ENCODE measurements at places on chromosomes 13 and 19.
A peak's percentile ranks its signal among the peaks of the same experiment; 100 is the strongest.

DNA sequence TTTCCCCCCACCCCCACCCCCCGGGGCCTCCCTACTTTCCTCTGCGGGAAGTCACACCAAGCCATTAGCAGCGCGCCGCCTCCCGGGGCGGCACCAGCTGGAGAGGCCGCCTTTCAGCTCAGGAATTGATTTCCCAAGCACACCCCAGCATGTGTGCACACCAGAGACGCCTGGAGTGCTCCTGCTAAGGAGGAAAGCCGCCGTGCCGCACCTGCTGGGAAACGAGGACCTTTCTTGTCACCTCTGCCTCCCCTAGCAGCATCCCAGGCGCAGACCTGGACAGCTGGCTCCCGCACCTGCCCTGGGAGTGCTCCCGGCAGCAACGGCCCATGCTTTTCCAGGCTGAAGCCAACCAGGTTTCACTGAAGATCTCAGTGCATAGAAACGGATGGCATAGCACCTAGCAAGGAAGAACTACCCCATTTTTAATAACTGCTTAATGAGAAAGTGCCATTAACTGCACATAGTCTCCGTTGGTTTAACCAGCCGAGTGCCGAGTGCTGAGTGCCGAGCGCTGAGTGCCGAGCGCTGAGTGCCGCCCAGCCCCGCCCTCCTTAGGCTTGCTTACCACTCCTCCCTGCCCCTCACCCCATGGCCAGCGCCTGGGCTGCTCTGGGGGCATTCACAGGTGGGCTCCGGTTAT lies 165.0 kb downstream of the USP12 start:
- DNase-seq, result peak; percentile 59

DNA sequence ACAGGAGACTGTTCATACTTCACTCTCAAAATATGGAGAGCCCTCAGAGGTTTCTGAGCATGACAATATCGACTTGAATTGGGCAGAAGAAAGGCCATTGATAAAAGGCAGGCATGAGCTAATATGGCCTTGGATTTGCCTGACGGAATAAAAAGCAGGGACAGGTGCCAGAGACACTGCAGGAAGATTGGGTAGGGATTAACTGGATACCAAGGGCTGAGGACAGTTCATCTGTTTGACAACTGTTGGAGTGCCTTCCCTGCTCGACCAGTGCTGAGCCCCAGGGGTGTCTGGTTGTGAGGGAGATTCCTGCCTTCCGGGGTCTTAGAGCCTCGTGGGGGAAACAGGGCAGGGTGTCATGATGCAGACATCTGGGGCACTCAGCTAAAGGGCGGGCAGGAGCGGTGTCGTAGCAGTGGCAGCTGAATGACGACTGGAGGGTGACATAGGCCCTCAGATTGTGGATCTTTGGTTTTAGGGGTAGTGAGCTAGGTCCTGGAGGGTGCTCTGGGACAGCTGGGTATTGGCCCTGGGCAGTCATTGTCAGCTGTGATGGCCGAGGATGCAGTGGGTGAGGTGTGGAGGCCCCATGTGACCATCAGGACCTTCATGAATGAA lies 12.3 kb downstream of the GATAD2A start:
- no peak for DNase-seq

DNA sequence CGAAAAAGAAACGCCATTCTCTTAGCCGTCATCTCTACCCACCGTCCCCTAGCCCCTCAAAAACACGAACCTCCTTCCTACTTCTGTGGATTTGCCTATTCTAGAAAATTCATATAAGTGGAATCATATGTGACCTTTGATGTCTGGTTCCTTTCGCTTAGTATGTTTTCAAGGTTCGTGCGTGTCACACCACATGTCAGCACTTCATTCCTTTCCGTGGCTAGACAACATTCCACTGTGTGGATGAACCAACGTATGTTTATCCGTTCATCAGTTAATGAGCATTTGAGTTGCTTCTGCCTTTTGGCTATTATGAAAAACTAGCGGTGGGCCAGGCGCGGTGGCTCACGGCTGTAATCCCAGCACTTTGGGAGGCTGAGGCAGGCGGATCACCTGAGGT lies 14.0 kb upstream of the PPP1R12C start:
- no peak for DNase-seq

GRCh38 chr13:112771877-112772538 lies 82.2 kb downstream of the ATP11A start:
- no peak for DNase-seq

- no peak for DNase-seq
Measured at GRCh38 chr13:41588899-41589298, 131.5 kb downstream of the RGCC start.

DNA sequence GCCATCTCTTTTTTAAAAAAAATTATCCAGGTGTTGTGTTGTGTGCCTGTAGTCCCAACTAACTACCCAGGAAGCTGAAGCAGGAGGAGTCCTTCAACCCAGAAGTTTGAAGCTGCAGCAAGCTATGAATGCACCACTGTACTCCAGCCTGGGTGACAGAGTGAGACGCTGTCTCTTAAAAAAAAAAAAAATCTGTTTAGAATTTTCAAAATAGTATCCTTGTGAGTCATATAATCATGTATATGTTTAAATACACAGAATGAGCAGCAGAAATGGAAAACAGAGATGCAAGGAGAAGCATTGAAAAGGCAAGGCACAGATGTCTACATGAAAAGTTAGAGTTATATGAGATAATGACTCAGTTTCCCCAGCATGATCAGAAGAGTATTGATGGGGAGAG lies 31.2 kb downstream of the SYDE1 start:
- DNase-seq, result no peak

DNA sequence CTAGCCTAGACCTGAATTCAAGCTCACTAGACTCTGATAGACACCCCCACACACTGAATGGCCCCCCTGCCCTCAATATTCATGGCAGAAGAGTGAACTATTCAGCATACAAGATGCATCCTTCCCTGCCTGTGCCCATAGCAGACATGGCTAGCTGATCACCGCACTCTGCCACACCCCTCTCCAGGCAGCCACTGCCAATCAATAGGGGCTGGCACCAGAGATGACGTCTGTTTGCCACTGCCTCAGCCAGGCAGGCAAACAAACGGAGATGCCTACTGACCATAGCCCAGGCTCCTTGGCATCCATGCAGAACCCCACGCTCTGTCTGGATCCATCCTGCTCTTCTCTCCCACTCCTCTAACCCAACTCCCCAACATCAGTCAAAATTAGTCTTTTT lies 13.8 kb upstream of the NPAS1 start:
- no peak for DNase-seq

DNA sequence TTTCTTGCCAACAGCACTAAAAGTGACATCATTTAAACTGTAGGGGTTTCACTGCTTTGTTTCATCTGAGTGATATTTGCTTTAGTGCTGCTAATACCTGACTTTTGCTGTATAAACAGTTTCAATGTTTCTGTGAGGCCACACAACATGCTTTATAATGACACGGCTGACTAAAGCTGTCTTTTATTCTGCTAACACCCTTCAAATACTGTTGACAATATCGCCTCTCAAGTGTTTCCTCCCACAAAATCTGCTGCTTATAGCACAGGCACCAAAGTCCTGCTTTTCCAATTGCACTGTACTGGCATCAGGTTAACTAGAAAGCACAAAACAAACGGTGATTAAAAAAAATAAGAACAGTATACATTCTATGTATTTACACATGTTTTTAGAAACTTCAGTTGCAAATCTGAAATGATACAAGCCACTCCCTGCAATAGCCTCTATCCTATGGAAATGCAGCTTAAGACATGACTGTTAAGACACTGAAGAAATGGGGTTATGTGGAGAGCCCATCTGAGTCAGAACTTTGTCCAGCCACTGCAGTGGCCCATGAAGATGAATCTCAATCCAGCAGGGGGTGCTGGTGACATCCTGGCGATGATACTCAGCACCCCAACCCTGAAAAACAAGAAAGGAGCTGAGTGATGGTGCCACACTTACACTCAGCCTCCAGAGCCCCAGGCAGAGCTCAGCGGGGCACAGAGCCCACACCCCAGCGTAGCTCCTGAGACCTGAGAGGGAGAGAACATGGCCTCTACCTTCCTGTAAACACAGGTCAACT lies 29.4 kb downstream of the RFXAP start:
- DNase-seq, result no peak

DNA sequence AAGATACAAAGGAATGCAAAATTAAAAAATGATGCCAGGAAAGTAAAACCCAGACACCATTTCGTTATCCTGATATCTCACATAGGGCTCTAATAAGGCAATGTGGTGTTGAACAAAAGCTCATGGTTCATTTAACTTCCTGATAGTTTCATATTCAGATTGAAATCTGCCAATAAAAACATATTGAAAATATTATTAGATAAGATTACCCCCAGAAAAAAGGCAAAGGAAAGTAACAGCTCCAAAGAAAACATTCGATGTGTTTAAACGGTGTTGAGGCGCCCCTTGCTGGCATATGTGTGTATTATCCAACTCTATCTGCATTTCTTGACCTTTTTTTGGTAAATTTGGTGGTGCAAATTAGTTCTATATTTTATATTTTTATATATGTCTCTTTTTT lies 75.9 kb downstream of the ESD start:
- DNase-seq, result peak; percentile 1

GRCh38 chr19:29404015-29404414 lies 121.8 kb upstream of the VSTM2B start:
- DNase-seq, result no peak

DNA sequence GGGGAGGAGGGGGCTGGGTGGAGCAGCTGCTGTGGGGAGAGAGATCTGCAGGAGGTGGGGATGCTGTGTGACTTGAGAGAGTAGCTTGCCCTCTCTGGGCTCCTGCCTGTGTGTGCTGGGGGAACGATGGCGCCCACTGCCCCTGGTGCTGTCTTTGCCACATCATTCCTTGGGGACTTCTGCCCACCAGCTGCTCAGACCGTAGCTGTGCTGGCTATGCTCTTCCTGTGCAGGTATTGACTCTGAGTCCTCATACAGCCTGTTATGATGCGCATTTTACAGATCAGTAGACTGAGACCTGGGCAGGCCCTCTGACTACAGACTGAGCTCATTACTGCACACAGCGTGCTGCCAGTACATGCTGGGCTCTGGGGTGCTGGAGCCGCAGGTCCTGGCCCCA lies 51.1 kb downstream of the DNM2 start:
- no peak for DNase-seq

All from nucleus accumbens (tissue), 56 donors.